ENCODE measurements at places on chromosomes 2 and 18.

- DNase-seq = no peak
Measured at GRCh38 chr18:55246278-55246677, 287.0 kb upstream of the CCDC68 start.

DNA sequence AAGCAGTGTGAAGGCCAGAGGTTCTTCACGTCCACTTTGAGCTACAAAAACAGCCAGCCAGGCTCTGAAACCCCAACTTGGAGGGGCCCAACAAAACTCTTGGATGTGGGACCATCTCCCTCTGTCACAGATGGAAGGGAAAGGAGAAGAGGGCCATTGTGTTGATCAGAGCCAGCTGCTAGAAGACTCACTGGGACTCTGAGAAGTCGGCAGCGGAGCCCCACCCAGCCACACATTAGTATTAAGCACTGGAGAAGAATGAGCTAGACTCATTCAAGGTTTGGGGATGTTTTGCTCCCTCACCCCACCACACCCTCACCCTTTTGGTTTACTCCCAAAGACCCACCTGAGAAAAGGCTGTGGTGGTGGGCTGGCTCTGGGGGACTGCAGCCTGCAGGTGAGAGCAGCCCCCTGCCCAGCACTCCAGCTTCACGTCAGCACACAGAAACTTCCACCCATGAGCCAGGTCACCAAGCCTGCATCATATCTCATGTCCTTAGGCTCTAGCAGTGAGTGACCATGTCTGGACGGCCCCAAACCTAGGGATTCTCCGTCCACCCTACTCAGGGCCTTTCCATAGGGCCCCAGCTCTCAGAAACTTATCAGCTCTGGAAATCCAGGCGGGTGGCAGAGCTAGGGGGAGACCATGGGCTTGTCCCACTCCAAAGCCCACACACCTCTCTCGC is 12.6 kb downstream of the TEX51 start:
- no peak for DNase-seq

- no peak for DNase-seq
Measured at GRCh38 chr2:215921895-215922294, 91.5 kb downstream of the MREG start.

DNA sequence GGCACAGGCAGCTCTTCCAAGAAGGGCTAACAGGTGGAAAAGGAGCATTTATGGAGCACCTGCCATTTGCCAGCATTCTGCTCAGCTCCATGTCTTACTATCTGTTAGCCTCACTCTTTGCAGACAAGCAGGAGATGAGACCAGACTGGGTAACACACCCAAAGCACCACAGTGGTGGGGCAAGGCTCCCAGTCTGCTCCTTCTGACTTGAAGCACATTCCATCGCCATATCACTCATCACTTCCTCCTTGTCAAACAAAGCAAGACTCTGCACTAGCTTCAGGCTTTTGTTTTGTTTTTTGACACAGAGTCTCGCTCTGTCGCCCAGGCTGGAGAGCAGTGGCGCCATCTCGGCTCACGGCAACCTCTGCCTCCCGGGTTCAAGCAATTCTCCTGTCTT is 182.8 kb downstream of the MGAT5 start:
- no peak for DNase-seq

- DNase-seq = no peak
Measured at GRCh38 chr2:186995092-186995491, 146.1 kb upstream of the ZSWIM2 start.

Data from stimulated activated CD8-positive, alpha-beta memory T cell treated with anti-CD3 and anti-CD28 coated beads, Interleukin-12 subunit alpha, Interleukin-12 subunit beta, amount 100 ng/mL, for 1 hour (primary cell).